ENCODE measurements at places on chromosomes 5 and 9.
A peak's percentile ranks its signal among the peaks of the same experiment; 100 is the strongest.

DNA sequence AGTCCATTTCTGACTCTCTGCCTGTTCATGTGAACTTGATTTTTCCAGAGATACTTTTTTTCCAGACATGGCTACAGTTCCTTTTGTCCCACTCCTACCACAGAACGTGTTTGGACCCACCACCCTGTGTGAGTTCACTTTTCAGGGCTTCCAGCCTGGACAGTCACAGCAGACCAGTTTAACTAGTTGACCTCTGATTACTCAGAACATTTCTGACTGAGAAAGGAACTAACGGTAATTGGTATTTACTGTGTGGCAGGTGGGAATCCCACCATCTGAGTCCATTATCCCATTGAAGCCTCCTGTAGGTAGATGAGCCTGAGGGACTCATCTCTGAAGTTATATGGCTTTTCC is 210.1 kb downstream of the GOLPH3 start:
- no peak for DNase-seq

DNA sequence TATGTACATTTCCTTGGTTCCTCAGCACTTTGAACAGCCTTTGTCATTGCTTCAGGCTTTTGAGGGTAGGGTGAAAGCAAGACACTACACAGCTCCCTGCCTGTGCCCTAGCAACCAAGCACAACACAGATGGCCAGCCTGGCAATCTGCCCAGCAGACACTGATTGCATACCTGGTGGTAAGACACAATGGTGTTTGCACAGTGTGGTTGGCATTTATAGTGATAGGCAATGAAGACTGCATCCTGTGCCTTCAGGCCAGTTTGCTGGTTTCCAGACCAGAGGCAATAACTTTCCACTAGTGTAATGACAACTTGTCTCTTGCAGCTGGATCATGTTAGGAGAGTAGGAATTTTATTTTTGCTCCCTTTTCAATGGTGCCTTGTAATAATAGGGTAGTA is 144.5 kb upstream of the TNC start:
- DNase-seq: peak; percentile 93

GRCh38 chr5:6483880-6484382 is 35.3 kb downstream of the UBE2QL1 start:
- DNase-seq: no peak

GRCh38 chr9:68778635-68779034 is 73.6 kb downstream of the PIP5K1B start:
- DNase-seq: no peak

GRCh38 chr5:138956801-138957200 is 81.7 kb upstream of the LRRTM2 start:
- no peak for DNase-seq

DNA sequence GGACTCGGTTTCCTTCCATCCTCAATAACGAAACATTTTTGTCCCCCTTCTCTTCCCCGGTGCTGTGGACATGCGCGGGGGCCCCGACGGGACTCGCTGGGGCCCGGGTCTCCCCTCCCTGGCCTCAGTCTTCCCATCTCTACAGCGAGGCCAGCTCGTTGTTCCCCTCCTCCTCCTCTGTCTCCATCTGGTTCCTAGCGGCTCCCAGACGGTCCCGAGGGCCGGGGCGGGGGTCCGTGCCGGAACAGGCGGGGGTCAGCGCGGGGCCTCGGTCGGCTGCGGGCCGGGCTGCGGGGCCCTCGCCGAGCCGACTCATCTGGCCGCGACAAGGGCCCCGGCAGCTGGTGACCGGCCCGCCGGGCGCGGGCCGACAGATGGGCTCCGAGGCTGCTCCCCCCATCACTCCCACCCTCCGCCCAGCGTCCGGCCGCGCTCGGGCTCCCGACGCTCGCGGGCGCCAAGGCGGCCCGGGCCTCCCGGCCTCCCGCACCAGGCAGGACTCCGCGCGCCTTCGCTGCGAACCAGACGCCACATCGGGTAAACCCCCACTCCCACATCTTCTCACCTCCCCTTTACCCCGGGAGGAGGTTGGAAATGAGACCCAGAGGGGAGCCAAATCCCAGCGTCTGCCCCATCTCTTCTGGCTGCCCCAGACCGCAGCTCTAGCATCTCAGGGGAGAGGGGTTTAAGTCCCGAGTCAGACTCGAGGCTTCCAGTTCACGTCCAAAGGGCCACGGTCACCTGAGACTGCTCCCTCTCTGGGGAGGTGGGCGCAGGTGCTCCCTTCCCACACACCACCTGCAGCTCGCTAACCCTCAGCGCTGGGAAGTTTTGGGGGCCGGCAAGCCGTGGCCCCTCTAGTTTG is 8.1 kb downstream of the BARHL1 start:
- no peak for DNase-seq

DNA sequence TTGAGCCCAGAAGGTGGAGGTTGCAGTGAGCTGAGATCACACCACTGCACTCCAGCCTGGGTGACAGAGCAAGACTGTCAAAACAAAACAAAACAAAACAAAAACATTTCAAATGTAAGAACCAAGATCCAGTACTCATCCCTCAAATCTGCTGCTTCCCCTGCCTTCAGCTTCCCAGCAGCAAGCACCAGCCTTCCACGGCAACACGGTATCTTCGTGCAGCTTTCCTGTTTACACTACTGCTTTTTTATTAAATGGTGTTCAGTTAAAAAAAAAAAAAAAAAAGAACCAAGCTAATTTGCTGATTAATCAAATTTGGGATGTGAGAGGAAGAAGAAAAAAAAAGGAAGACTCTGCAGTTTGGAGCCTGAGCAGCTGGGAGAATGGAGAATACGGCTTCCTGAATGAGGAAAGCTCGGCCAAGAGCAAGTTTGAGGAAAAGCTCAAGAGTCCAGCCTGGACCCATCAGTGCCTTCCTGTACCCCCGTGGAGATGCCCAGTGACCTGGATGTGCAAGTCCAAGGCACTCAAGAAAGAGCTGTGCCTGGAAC is 28.0 kb upstream of the SLC2A8 start:
- no peak for DNase-seq

- no peak for DNase-seq
These were observed 176.4 kb downstream of the PDZD2 start for GRCh38 chr5:31815376-31815775.

DNA sequence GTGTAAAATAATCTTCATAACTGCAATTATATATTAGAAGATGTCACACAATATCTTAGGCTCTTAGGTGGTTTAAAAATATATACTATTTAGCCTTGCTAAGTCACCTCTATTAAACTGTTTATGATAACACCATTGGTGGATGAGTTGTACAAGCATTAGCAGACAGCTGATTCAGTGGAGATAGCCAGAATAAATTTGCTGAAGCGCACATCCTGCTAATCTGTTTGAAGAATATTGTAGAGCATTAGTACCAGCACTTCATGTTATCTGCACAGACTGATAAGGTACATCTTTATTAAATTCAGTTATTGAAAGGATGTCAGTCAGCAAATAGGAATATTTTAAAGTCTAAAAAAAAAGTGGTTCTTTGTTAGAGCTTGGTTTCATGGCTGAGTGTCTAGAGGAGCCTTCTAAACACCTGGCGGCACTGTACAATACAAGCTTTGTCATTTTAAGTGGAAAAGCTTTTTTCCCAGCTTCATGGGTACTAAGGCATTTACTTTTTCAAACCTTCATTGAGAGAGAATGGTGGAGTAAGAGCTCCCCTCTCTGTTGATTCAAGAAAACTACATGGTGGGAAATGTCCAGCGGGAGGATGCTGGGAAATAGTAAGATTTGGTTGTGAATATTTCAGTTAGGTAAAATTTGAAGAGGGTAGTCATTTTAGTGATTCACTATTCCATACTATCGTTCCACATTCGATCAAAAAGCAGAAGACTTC is 275.1 kb downstream of the SLF1 start:
- peak; percentile 13 for DNase-seq

DNA sequence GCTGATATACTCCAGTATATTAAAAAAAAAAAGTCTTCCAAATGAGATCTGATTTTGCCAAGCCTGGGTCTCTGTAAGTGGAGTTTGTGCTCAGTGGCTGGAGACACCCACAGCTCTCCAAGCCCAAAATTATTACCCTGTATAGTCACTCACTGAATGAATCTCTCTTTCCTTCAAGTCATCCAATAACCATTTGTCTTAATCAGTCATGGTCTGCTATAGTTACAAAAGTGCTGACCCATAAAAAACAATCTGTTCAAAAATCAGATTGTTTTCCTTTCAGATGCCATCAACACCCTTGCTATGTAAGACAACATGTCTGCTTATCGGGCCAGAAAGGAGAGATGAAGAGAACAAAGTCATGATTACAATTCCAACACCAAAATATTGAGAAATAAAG is 159.4 kb upstream of the FST start:
- no peak for DNase-seq

GRCh38 chr5:150778088-150778516 is 455 bp upstream of the SMIM3 start:
- no peak for DNase-seq

DNA sequence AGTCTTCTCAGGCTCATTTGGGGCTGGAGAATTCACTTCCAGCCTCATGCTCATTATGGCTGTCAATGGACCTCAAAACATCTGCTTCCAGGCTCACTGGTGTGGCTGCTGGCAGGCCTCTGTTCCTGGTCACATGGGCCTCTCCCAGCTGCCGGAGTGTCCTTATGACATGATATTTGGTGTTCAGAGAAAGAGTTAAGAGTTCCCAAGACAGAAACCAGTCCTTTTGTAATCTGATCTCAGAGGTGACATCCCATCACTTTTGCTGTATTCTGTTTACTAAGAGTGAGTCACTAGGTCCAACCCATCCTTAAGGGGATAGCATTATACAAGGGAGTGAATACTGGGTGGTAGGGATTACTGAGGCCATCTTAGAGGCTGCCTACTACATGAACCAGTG is 104.6 kb downstream of the CACNA1B start:
- no peak for DNase-seq

DNA sequence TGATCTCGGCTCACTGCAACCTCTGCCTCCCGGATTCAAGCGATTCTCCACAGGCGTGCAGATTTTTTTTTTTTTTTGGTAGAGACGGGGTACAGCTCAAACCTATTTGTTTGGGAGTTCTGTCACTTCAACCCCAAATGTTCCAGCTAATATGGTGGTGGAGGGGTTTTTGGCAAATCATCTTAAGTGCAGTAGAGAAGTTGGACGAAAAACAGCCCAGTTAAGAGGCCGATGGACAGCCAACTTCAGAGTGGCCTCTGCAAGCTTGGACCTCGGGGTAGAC is 756 bp upstream of the PRR7 start:
- no peak for DNase-seq

GRCh38 chr5:139654871-139655491 is 6.8 kb downstream of the CXXC5 start:
- no peak for DNase-seq

GRCh38 chr5:179504600-179505396 is 45.6 kb upstream of the RUFY1 start:
- no peak for DNase-seq

- no peak for DNase-seq
These were observed 43.3 kb downstream of the SPARC start for GRCh38 chr5:151643388-151643787.

GRCh38 chr5:170479484-170479883 is 24.3 kb upstream of the KCNIP1 start:
- no peak for DNase-seq

GRCh38 chr5:43171451-43171850 is 20.6 kb upstream of the NIM1K start:
- no peak for DNase-seq

DNA sequence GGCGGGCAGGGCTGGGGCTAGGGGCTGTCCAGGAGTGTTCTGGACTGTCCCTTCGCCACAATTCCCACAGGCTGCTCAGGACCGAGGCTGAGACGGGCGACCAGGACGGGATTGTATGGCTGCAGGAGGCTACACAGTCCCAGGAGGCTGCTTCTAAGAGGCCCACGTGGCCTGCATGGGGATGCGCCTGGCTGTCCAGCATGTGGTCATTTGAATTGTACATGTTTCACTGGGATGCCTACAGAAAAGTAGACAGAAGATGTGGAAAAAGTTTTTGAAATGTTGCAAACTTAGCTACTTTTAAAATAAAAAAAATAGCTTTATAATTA is 32.6 kb upstream of the SPTLC1 start:
- DNase-seq: no peak

- DNase-seq: peak; percentile 47
These were observed 76.0 kb downstream of the ARL15 start for GRCh38 chr5:54234304-54234933.

- DNase-seq: no peak
These were observed 138.6 kb downstream of the TRIO start for GRCh38 chr5:14281746-14282181.

DNA sequence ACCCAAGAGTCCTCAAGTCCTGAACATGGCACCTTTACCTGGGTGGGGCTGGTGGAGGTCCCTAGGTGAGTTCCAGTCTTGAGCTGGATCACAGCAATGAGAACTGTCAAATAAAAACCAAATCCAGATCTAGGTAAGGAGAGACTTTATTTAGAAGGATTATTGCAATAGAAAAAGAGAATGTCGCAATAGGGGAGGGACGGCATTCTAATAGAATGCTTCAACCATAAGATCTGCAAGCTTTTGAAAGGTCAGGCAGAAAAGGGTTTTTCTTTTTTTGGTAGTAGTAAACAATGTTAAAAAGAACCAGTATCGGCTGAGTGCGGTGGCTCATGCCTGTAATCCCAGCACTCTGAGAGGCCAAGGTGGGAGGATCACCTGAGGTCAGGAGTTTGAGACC is 5.2 kb upstream of the GCNT1 start:
- peak; percentile 28 for DNase-seq

- DNase-seq: peak; percentile 6
These were observed 47.1 kb downstream of the SH3PXD2B start for GRCh38 chr5:172407241-172407691.

- no peak for DNase-seq
These were observed 28.6 kb downstream of the CSF2 start for GRCh38 chr5:132102101-132102701.

DNA sequence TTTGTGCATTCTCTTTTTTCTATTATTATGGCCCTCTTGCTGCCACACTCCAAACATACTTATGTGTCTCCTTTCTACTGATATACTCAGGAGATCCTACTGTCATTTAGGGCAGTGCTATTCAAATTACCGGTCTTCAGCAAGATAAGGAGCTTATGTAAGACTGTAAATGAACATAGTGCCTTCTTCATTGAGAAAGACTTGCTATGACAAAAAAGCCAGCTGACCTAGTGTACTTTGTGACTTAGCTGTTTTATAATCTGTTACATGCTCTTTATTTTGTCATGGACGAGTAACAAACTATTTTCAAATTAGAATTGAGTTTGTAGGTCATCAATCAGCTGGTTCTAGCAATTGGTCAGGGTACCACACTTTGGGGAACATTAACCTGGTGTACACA is 32.8 kb downstream of the RANBP17 start:
- no peak for DNase-seq

- peak; percentile 44 for DNase-seq
These were observed 92.0 kb upstream of the DNAH5 start for GRCh38 chr5:14036514-14036913.

DNA sequence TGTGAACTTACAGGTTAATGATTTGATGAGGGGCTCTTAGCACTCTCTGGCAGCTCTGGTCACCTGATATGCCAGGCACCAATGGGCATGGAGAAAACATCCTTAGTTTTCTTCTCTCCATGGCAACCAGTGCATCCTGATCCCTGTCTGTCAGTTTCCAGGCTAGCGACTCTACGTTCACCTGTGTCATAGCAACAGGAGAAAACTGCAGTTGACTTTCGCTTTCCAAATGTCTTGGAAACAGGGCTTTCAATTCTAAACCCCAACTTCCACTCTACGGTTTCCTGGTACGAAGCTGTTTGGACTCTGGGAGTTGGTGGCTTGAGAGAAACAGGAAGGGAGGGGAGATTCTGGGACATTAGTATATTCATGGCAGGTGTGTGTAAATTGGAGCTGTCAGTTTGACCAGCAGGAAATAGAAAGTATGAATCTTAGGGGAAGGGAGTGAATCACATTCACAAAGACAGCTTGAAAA is 74.4 kb downstream of the SLC28A3 start:
- DNase-seq: no peak
